Activated CD4-positive, CD25-positive, alpha-beta regulatory T cell (primary cell): ENCODE measurements at places on chromosomes 11 and 22.

DNA sequence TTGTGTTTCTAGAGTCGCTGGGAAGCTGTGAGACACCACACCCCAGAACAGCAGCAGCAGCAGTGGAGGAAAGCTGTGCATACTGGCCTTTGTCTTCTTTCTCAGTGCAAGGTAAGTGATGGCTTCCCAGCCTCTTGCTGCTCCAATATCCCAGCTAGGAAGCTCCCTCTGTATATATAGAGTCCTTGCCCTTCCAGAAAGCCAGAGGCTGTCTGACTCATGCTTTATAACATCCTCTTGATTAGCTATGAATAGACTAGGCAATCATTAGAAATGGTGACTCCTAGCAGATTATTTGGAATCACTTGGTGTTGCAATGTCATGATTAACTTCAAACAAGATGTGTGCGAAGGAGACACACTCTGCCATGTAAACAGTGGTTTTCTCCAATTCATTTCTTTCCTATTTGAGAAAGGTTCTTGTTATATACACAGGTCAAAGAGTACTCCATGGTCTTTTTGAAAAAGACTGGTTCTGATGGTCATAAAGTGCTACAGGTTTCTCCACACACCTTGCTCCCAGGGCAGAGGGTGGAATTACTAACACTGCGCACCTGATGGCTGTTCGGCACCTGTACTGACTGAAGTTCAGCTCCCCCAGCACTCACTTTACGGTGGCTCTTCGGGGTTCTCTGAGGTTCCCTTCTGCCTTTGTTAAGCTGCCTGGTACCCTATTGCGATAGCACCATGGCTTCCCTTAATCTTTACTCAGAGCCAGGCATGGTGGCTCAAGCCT is at the start of gene MMP1:
TSS of gene MMP1 (minus strand) at position 149 of the 735 bp plus-strand sequence. CDS start at position 81, 68 bp downstream.
- no peak for DNase-seq

- no peak for DNase-seq
Measured at GRCh38 chr11:6627762-6628241, 8.6 kb upstream of the TPP1 start.

GRCh38 chr22:26800858-26801257 is 143.5 kb downstream of the MIAT start:
- DNase-seq = no peak

DNA sequence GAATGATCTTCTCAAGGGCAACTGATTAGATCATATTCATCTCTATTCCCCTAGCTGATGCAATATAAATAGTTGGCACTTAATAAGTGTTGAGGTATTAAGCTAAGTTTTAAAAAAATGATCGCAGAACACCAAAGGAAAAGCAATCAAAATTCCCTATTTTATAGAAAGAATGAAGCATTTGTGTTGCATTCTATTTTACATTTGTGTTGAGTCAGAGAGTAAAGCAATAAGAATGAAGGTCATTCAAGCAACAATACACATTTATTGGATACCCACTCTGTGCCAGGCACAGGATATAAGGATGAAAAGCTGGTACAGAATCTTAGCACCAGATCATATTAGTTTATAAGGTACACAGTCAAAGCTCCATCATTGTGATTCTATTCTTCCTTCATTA is 686.4 kb upstream of the CCDC90B start:
- DNase-seq = no peak

GRCh38 chr11:115996125-115996807 is 492.1 kb upstream of the CADM1 start:
- no peak for DNase-seq
